ENCODE measurements at places on chromosomes 4 and X.

DNA sequence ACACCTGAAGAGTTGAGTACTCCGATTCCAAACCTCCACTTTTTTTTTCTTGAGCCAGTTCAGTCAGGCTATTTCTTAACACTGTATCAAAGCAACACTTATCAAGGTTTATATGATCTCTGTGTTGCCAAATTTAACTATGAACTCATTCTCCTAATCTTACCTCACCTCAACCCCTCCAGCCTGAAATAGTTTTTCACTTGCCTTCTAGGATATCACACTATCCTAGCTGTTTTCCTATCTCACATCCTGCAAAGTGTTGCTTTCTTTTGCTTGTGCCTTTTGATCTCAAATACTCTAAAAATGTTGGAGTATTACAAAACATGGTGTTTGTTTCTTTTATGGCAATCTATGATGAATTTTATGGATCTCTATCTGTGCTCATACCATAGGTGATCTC is 415.0 kb downstream of the CFAP47 start:
- DNase-seq = no peak

DNA sequence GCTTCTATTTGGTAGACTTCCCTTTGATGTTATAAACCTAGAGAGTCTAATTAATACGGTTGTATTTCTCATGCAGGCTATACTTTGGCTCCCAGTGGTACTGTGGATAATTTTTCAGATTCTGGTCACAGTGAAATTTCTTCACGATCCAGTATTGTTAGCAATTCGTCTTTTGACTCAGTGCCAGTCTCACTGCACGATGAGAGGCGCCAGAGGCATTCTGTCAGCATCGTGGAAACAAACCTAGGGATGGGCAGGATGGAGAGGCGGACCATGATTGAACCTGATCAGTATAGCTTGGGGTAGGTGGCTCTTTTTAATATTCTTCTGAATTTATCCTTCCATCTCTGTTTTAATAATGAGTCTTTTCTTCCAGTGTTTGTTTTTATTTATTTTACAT is 249.7 kb downstream of the RAPGEF2 start:
- no peak for DNase-seq

DNA sequence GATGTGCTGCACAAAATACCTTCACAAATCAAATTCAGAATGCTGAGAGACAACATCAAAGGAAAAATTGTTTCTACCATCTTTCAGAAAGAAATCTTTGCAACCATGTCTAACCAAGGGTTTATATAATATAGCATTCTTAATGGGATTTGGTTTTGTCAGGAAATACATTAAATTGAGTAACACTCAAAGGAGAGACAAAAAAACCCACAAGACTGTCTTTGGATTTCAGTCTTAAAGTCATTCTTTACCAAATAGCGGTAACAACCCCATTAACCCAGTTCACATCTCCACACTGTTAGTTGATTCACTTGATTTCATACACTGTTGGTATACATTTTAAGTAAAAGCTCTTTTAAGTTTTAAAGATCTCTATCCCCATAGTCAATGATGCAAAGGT is 145.7 kb upstream of the EDNRA start:
- no peak for DNase-seq

GRCh38 chr4:109912706-109913595 is at the start of gene EGF:
Gene EGF (plus strand): TSS chr4:109912883. CDS start chr4:109913336, 453 bp downstream.
- DNase-seq = no peak

DNA sequence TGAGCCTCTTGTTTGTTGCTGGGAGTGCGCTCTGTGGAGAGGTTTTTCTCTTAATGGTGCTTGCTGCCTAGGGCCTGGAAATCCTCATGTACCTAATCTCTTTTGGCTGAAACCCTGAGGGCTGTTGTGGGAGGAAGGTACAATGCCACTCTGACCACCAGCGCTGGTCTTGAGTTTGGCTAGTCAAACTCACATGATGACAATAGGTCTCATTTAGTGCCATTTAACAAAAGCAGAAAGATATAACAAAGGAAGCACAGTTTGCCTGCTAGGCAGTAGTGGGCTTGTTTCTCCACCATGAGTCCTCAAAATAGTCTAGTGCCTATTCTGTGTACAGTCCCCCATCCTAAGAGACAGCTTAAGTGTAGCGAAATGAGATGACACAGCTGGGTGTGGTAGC is 111.3 kb downstream of the TSPAN7 start:
- DNase-seq = no peak

GRCh38 chr4:31390849-31391248 is 670.7 kb downstream of the PCDH7 start:
- DNase-seq = no peak

- DNase-seq = peak; percentile 33
Observed at GRCh38 chr4:82721819-82722423, 76.7 kb downstream of the SCD5 start.

DNA sequence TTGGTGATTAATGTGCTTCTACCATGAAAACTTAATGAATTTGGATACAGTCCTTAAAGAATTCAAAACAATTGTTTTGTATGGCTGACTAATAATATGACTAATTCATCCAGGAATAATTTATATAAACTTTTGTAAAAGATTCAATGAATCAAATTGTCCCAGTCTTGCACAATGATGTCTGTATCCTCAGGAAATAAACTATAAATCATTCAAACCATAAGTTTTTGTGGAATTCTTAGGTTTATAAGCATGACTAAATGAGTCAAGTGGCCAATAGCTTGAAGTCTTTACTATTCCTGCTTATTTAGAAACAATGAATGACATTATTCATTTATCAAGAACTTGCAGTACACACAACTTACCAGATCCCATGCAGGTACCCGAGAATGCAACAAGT is 935.0 kb upstream of the INTU start:
- no peak for DNase-seq

DNA sequence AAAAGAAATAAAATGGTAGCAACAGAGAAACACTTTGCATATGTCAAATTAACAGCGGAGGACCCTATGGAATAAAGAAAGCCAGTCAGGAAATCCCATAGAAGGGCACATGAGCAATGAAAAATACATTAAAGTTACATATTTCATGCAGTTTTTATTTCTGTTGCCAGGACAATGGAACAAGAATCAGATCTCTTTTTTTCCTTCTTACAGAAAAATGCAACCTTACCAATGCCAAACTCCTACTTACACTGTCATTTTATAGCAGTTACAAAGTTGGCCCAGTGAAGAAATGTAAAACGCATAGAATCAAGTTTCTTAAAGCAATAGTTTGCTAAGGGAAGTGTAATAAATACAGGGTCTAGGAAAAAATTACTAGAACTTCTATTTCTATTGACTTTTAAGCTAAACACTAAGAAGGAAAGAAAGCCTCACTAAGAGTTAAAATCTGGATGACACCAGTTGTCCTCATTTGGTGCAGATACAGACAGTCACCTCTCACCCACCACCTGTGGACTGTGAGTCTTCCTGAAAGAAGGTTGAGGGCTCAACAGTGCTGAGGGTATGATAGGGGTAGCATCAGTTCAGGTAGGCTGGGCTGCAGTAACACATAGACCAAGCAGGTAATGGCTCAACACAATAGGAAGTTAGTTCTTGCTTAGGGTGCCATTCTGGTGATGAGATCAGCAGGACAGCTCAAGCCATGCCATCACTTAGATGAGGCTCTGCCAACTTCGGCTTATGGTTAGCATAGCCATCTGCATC is 224.6 kb downstream of the ANAPC10 start:
- no peak for DNase-seq

Measured in SHP77 treated with DMSO at 0.1 percent for 48 hours (cell line).